Neural progenitor cell (in vitro differentiated cells): ENCODE measurements at places on chromosomes 5 and 9. TPM values are rescaled to one million over a fixed set of nuclear protein-coding genes. Genes with fewer than 3 reads are reported as not detected.

DNA sequence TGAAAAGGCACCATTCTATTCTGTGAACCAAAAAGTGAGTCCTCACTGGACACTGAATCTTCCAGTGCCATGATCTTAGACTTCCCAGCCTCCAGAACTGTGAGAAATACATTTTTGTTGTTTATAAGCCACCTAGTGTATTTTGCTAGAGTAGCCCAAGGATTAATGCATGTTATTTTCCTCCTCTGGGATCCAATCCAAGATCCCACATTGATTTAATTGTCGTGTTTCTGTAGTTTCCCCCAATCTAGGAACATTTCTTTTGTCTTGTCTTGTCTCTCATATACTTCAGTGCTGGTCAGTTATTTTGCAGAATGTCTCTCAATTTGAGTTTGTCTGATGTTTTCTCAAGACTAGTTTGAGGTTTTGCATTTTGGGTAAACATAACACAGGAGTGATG lies 36.4 kb downstream of the GDNF start:
- DNase-seq, result no peak

DNA sequence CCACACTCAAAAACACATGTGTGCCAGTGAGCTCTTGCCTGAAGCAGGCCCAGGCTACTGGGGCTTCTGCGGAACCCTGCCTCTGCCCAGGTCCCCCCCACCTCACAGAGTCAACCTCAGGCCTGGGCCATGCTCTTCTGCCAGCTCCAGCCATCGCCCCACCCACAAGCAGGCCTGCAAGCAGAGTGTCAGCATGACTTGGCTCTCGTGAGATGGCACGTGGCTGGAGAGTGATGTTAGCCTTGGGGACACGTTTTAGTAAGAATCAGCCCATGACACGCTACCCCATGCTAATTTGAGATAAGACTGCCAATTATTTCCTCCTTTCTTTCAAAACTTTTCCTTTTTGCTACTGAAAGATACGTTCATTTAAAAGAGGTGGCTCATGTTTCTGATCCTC lies 351.7 kb downstream of the IRX2 start:
- DNase-seq, result no peak

Gene IL17B
- total RNA-seq, result not detected in 2 replicates

Gene RFESD
- 3.6 and 4.4 TPM in 2 replicates for total RNA-seq

Gene FIBCD1
- 1.8 and 7.2 TPM in 2 replicates for total RNA-seq

- DNase-seq, result peak; percentile 95
Observed at GRCh38 chr5:113202746-113203716, 226.4 kb downstream of the DCP2 start.

GRCh38 chr9:114487607-114488300 lies 17.5 kb downstream of the WHRN start:
- peak; percentile 82 for DNase-seq

Gene OTP
- not detected in 2 replicates for total RNA-seq

DNA sequence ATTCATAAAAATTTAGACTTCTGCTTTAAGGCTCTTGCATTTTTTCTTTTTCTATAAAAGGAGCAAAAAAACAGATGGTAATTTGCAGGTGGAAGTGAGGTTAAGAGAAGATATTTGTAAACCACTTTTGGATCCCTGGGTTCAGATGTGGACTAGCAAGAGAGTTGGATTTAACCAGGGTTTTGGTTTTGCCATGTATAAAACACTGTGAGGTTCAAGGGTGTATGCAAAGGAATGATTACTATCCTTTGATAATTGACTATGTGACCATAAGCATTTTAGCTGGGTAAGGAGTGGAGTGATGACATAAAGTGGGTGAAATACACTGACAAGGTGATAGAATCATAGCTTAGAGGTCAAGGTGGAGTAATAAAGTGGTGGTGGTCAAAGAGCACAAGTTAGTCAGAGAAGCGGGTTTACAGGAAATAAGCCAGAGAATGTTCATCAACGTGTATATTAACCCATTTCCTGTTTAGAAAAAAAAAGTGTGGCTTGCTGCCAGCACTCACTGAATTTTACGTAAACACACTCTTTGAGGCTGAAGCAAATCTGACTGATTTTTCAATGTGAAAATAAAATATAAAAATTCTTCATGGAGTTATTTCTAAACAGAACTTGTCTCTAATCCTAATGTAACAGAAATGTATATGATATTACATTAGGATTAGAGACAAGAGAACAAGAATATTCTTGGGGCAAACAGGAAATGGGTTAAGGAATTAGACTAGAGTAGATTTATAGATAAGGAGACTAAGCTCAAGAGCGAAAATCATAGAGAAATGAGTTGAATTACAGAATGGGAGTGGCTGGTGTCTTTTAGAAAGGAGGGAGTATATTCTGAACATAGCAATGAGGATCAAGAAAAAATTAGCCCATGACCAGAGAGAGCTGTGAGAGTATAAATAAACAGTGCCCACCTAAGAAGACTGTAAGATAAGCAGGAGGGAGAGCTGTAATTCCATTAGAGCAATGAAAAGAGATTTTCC lies 74.5 kb downstream of the CDKN2A start:
- DNase-seq, result no peak

Gene NME5
- 6.7 and 8.0 TPM in 2 replicates for total RNA-seq

GRCh38 chr5:158811350-158811749 lies 288.4 kb downstream of the EBF1 start:
- no peak for DNase-seq

DNA sequence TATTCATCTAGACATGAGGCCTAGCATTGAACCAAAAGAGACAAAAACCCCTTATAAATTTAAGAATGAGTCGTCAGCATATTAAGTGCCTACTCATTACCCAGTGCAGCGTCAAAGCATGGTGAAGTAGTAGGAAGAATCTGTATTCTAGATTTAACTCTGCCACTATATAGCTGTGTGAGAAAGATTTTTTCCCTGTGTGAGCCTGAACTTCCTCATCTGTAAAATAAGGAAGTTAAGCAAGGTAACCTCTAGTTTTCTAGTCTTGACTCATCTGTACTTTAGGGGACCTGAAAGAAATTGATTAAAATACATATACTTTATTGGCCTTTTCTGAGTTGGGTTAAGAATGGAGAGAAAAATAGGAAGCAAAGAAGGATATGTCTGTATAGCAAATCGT lies 82.1 kb upstream of the RUSC2 start:
- no peak for DNase-seq
